Epithelial cell of prostate (primary cell): ENCODE measurements at places on chromosomes 6 and 20.

DNA sequence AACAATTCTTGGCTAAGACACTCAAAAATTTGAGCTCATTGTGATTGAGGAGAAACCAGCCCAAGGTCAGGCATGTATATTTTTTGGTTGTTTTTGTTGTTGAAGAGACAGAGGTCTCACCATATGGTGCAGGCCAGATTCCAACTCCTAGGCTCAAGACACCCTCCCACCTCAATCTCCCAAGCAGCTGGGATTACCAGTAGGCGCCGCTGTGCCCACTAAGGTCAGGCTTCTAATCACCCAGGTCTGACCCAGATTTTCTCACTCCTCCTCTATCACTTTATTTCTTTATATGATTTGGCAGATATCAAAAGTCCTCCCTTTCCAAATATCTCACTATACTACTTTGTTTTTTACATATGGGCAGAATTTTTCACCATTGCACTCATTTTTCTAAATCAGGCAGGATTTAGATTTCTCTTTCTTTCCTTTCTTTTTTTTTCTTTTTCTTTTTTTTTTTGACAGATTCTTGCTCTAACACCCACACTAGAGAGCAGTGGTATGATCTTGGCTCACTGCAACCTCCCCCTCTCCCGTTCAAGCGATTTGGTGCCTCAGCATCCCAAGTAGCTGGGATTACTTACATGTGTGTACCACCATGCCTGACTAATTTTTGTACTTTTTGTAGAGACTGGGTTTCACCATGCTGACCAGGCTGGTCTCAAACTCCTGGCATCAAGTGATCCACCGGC is 1.7 kb upstream of the C6orf141 start:
- DNase-seq: no peak

DNA sequence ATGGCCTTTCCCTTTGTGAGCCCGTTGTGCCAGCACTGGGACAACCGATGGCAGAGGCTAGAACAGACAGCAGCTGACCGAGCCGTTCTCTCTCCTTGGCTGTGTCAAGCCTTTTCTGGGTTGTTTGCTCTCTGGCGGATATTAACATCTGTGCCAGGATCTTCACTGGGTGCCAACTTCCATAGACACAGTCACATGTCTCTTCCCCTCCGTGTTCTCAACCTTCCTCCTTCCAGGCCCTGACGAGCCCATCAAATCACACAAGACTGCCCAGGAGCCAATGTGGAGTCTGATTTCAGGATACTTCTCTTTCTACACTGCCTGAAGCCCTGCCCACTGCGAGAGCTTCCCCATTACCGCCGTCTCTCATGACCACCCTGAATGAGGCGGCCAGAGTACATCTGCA is 111.0 kb upstream of the RALGAPA2 start:
- DNase-seq: no peak

- no peak for DNase-seq
Measured at GRCh38 chr6:5537967-5538366, 276.7 kb downstream of the FARS2 start.

- DNase-seq: no peak
Measured at GRCh38 chr6:41051873-41052272, 1.1 kb upstream of the APOBEC2 start.

GRCh38 chr6:142878407-142878806 is 66.6 kb downstream of the HIVEP2 start:
- no peak for DNase-seq

GRCh38 chr6:166738386-166739116 is 111.5 kb upstream of the RPS6KA2 start:
- DNase-seq: no peak

- no peak for DNase-seq
Measured at GRCh38 chr6:34491091-34491430, 25.2 kb downstream of the PACSIN1 start.

- DNase-seq: peak; percentile 70
Measured at GRCh38 chr20:39800548-39800947, 838.4 kb downstream of the DHX35 start.

- DNase-seq: no peak
Measured at GRCh38 chr6:132179955-132180354, 221.3 kb downstream of the MOXD1 start.

DNA sequence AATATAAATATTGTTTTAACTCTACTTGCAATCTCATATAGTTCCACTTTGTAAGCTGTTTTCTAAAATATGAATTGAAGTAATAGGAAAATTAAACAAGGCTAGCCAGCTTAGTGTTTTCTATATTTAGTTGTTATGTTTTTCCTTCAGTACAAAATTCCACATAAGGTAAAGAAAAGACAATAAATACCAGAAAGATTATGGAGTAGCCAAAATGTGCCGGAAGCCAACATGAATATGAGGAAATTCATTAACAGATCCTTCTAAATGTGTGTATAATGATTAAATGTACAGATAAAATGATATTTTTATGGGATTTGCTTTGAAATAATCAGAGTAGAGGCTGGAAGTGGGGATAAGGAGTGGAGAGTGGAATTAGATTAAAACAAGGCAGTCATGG is 52.5 kb upstream of the COL21A1 start:
- DNase-seq: no peak

- DNase-seq: no peak
Measured at GRCh38 chr20:8183526-8183925, 51.5 kb downstream of the PLCB1 start.

GRCh38 chr6:44128020-44128917 is 915 bp downstream of the TMEM63B start:
- no peak for DNase-seq

DNA sequence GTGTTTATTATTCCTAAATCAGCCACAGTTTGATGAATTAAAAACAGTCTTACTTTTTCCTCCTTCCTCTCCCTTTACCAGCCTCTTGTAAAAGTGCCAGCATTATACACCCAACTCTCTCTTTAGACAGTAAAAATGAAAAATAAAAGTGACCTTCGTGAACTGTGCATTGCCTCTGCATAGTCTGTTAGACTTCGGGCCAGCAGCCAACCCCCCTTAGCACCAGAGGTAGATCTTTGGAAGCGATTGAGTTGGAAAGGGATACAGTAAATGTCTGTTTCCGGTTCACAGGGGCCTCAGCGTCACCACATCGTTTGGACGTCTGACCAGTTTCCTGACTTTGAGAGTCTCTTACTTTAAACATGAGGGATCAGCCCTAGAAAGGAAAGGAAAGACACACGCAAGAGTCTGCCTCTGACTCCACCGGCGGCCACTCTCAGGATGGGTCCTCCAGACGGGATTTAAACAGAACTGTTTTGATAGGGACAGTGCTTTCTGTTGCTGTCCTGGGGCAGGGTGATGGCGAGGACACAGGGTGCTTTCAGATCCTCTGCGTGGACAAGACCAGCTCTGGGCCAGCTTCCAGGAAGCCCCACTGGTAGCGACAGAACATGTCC is 206.6 kb upstream of the PREP start:
- no peak for DNase-seq

GRCh38 chr6:56406276-56407269 is 159.2 kb upstream of the COL21A1 start:
- no peak for DNase-seq

DNA sequence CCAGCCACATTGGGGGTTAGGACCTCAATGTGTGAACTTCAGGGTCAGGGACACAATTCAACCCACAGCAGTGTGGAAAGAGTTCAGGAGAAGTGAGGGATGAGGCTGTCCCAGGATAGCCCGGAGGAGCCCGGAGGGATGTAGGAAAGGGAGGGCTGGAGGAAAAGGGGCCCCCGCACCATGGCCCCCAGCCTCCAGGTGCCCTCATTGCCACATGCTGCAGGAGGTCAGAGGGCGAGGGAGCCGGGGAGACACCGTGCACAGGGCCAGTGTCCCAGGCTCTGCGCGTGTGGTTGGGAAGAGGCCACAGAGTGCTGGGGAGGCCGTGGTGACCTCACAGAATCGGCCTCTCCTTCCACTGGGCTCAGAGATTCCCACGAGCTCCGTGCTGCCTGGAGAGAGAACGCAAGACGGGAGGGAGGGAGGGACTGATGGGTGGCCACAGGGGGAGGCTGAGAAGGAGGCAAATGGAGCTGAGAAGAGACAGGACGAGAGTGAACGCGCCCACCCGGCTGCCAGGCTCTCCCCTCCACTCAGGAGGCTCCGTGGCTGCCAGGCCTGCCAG is 215.1 kb downstream of the DLL1 start:
- DNase-seq: no peak

DNA sequence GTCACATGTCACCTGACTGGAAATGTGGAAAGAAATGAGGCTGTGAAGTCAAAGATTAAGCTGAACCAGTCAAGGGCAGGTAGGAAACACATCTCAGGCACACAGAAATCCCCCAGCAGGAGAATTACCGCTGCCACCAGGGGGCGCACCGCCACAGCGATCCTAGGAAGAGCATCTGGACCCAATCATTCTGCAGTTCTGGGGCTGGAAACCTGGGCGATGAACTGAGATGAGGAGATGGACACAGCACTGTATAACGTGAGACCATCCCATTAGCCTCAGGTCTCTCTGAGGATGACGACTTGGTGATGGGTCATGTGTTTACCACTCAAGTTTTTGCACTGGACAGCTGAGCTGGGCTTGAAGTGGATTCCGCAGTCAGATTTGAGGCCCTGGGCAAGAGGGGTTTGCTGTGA is 6.5 kb upstream of the SLC24A3 start:
- no peak for DNase-seq

- no peak for DNase-seq
Measured at GRCh38 chr6:98821756-98822405, 12.5 kb upstream of the POU3F2 start.

DNA sequence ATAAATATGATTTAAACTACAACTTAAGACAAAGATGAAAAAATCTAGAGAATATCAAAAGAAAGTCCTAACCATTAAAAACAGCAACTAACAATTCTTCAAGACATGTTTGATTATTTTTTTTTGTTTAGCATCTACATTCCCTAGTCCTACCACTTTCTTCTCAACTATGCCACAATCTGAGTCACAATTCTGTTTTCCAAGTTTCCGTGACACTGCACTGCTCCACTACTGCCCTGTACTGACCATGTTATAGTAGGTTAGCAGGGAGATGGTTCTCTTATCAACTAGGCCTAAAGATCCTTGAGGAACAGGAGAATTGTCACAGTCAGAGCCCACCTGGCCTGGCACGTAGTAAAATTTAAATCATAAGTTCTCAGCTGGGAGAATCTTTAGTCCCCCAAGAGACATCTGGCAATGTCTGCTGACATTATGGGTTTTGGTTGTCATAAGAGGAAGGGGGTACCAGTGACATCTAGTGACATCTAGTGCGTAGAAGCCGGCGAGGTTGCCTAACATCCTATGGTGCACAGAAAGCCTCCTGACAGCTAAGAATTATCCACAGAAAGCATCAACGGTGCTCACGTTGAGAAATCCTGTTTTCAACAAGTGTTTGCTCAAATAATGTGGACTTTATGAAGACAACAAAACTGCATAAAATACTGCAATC is 100.5 kb downstream of the PDE10A start:
- no peak for DNase-seq

DNA sequence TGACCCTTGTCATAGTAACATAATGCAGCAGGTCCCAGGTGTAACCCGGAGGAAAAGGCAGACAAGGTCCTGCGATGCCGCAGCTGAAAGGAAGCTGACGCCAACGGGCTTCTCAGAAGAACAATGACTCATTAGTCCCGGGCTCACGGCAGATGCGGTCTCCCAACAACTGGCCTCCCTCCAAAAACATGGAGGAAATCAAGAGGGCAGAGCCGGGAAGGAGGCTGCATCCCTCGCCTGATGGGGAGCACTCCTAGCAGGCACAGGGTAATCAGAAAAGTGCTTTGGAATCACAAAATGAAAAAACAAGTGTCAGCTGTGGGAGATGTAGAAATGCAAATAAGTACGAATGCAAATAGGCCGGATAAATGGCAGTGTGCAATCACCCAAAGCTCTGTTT is 165.2 kb upstream of the AGPAT4 start:
- DNase-seq: no peak

- no peak for DNase-seq
Measured at GRCh38 chr6:36422714-36423100, 19.9 kb downstream of the PXT1 start.

DNA sequence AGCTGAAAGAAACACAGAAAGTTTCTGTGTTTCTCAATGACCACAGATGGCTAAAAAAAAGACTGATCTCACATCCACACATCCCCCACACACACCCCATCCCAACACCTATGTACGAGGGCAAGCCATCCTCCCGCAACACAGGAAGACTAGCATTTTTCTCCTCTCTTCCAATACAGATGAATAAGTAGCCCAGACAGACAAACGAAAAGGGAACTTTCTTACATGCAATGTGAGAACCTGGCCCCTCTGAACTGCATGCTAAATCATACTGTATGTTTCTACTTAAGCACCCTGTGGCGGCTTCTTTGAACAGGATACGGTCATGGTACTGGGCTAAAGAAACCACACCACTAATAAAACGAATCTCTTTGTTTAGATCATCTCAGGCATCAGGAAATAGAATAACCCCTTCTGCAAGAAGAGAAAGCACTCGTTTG is 116.2 kb downstream of the GMDS start:
- DNase-seq: no peak

- DNase-seq: no peak
Measured at GRCh38 chr20:1417273-1417672, 24.4 kb upstream of the FKBP1A start.

DNA sequence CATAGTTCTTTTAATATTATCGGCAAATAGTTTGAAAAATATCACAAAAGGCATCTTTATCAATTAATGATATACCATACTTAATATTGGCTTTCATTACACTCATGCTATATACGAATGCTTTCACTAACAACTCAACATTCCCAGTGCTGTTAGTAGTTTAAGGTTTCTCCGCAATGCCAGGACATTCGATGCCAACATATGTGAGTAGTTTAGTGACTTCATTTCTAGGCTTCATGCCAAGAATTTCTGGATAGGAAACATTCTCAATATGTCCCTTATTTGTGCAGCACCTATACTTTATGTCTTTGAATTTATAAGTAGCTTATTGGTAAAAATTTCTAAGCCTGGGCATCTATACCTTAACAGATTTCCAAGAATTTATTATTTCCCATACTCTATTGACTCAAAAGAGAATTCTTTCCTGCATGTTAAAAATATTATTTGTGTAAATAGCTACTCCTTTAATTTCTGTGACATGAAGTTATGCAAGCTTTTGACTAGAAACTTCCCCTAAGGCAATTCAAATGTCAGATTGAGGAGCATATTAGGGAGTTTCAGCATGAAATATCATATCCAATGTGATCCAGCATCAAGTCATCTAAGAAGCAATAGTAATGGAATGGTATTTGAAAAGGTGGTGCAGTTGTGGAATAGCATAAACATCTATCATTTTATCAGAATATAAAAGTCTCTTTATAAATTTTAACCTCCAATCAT is 236.0 kb upstream of the STXBP5 start:
- DNase-seq: peak; percentile 24

GRCh38 chr6:122033564-122034181 is 365.8 kb upstream of the HSF2 start:
- DNase-seq: no peak

DNA sequence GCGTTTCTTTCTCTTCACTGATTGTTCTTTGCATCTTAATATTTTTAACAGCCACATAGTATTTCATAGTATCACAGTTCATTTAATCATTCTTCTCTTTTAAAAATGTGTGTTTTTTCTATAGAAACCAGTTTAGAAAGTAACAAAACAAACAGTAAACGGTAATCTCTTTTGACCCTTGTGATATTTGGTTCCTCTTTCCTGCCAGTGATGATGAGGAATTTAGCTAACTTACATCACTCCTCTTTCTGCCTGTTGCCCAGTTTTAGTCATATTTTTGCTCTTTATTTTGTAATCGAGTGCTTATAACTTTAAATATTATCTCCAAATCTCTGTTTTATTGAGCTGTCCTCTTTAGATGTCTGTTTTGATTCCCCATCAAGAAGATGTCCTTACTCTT is 38.1 kb upstream of the ZBTB24 start:
- no peak for DNase-seq

GRCh38 chr6:127918506-127919427 is 17.9 kb upstream of the THEMIS start:
- no peak for DNase-seq
